ENCODE measurements at places on chromosomes 2 and 18.

DNA sequence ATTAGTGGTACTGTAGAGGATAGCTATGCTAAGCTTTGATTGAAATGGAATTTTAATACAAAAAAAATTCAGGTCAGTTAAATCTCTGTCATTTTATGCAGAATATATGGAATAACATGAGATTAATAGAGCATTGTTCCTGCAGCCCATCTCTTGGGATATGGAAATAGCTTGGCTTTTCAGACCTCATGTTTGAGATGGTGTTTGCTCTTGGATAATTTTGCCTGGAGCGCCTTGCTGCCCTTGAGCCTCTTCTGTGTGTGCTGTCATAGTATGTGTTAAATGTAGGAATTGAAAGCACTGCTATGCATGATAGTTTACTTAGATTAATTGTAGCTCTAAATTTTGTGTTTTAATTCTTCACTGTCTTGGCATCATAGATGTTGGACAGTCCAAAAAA is 27.7 kb downstream of the GALNT1 start:
- DNase-seq = no peak

- DNase-seq = no peak
These were observed 88.1 kb downstream of the NDUFA10 start for GRCh38 chr2:239936838-239937581.

GRCh38 chr2:119838179-119838578 is 78.5 kb downstream of the PTPN4 start:
- no peak for DNase-seq

GRCh38 chr2:138323382-138324067 is 178.0 kb upstream of the SPOPL start:
- no peak for DNase-seq

GRCh38 chr2:15808204-15808910 is 132.0 kb upstream of the MYCN start:
- no peak for DNase-seq

DNA sequence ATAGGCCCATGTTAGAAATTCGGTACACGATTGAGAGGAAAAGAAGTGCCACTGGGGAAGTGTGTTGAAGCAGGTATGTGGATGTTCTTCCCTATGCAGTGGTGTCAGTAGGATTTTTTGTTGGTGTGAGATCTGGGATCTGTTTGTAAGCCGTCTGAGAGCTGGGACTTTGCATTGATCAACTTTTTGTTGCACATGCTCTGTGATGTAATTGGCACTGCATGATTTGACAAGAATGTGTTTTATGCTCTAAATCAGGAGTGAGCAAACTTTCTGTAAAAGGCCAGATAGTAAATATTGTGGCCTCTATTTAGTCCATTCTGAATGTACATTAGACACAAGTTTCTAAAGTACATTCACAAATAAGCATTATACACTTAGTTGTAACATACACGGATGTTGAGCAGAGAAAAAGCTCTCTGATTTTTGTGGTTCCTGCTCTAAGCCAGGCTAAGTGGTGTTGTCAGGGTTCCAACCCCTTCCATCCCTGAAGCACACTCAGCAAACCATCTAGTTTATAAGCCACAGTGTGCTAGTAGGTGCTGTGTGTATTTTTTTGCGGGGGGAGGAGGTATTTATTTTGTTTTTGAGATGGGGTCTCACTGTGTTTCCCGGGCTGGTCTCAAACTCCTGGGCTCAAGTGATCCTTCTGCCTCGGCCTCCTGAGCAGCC is 235.6 kb downstream of the NEDD4L start:
- DNase-seq = no peak

GRCh38 chr2:155298001-155298400 is 599.5 kb downstream of the KCNJ3 start:
- no peak for DNase-seq

- no peak for DNase-seq
These were observed 10.1 kb upstream of the SULT1C4 start for GRCh38 chr2:108367561-108368175.

Measured in AG08396 (cell line).